ENCODE measurements at places on chromosomes 1 and 21. TPM values are rescaled to one million over a fixed set of nuclear protein-coding genes. Genes with fewer than 3 reads are reported as not detected.

Gene THEM5
- total RNA-seq = not detected

- peak; percentile 50 for DNase-seq
These were observed 768.4 kb downstream of the LTN1 start for GRCh38 chr21:28224191-28224726.

Gene MATN1
- 0.25 TPM for total RNA-seq

Gene FCRL2
- total RNA-seq = not detected

GRCh38 chr21:14699433-14700407, 153.6 kb upstream of the SAMSN1 start:
- no peak for DNase-seq

Gene USP33
- 71.9 TPM for total RNA-seq

- DNase-seq = no peak
These were observed 610.0 kb downstream of the LMO4 start for GRCh38 chr1:87938631-87939030.

DNA sequence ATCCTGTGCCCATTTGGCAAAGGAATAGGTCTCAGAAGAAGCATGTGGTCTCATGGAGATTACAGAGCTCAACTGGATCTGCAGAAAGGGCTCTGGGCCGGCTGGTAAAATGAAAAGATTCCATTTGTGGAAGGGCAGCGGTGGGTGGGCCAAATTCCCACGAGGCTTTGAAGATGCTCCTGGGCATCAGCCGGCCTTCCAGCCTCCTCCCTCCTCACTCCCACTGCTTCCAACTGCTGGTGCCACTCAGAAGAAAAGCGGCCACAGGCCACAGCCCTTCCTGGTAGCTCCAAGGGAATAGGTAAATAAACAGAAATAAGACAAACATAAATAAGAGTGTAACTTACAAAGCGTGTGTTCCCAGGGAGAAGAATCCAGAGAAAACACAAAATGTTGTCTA, 136.3 kb upstream of the SLC44A3 start:
- no peak for DNase-seq

Gene YBEY
- 22.4 TPM for total RNA-seq

Gene MYOG
- not detected for total RNA-seq

DNA sequence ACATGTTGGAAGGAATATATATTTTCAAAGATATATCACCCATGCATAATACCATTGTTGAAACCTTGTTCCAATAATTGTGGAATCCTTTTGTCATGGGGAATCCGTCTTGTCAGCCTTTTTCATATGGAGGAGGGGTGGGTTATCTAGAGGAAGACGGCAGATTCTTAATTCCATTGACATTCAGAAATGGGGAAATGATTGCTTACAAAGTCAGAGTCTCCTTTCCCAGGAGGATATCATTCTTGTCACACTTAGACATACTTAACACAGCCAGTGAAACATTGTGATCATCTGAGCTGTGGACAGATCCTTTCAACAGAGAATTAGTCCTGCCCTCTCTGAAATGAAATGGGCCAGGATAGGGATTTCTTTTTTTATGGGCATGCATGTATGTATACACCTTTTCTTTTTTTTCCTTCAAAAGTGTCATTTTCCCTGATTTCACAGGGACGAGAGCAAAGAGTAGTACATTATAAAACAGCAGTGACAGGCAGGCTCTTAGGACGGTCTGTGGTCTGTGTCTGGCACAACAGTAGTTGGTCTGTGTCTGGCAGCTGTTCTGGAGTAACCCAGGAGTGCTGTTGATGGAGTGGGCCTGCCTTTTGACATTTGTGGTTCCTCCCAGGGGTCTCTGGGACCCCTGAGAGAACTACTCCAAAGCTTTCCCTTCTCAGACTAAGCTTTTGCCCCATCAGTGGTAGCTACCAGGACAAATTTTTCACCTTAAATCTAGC, 50.1 kb downstream of the VPS13D start:
- no peak for DNase-seq

GRCh38 chr1:234490793-234491479, 12.0 kb upstream of the TARBP1 start:
- DNase-seq = peak; percentile 61

Gene ASTN1
- 0.16 TPM for total RNA-seq

GRCh38 chr1:228994676-228995594, 259.7 kb downstream of the RHOU start:
- no peak for DNase-seq

Gene COL11A1
- total RNA-seq = 0.45 TPM
